ENCODE measurements at places on chromosomes 7 and 10.

GRCh38 chr7:158016180-158017097, 571.2 kb downstream of the PTPRN2 start:
- DNase-seq: no peak

GRCh38 chr10:17143055-17143690, 13.6 kb upstream of the CUBN start:
- no peak for DNase-seq

- no peak for DNase-seq
Measured at GRCh38 chr7:128044064-128044463, 12.8 kb upstream of the LRRC4 start.

- DNase-seq: no peak
Measured at GRCh38 chr7:6032641-6033040, 1.5 kb downstream of the ANKRD61 start.

DNA sequence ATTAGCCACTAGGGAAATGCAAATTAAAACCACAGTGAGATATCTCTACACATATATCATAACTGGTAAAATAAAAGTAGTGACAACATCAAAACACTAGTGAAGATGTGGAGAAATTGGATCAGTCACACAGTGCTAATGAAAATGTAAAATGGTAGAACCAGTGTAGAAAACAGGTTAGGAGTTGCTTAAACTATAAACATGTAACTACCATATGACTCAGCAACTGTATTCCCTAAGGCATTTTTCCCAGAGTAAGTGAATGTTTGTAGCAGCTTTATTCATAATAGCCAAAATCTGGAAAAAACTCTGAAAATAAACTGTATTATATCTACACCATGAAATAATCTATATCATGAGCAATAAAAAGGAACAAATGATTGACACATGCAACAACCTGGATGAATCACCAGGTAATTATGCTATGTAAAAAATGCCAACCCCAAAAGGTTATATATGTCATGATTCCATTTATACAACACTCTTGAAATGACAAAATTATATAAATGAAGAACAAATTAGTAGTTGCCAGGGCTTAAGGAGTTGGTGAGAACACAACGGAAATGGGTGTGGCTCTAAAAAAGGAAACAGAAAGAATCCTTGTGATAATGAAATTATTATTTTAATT, 22.8 kb downstream of the SLC25A40 start:
- DNase-seq: no peak

DNA sequence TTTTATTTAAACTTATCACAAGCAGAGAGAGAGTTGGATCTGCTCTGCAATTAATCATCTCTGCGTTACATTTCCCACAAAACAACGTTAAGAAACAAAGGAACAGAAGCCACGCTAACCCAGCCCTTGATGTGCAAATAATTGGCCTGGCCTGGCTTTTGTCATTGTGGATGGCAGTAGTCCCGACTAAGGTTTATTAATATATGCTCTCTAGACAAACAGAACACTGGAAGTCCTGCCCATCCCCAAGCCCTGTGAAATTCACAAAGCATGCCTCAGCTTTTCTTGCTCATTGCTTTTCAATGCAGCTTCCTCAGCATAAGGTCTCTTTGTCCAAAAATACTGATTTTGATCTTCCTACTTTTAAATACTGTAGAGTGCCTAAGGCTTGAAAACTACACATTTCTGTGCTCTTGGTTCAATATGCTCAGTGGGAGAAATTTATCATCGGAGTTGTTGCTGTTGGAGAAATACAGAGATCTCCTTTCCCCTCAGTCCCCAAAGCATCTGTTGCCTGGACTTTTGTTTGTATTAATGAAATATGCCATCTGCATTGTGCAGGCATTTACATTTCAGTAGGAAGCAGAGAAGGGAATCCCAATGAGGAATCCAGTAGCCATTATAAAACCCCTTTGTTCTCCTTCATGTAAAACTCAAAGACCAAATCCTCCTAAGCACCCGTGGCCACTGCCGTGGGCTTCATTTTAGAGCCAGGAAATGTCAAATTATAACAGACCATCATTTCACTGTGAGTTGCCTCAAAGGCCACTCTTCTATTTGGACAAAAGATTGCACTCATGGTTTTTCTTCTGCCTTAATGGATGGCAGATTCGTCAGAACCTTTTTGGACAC, 61.1 kb downstream of the SORCS1 start:
- no peak for DNase-seq

GRCh38 chr7:142459551-142459963, 201.7 kb upstream of the PRSS58 start:
- peak; percentile 36 for DNase-seq

- no peak for DNase-seq
Measured at GRCh38 chr7:43398831-43399230, 184.1 kb upstream of the STK17A start.

DNA sequence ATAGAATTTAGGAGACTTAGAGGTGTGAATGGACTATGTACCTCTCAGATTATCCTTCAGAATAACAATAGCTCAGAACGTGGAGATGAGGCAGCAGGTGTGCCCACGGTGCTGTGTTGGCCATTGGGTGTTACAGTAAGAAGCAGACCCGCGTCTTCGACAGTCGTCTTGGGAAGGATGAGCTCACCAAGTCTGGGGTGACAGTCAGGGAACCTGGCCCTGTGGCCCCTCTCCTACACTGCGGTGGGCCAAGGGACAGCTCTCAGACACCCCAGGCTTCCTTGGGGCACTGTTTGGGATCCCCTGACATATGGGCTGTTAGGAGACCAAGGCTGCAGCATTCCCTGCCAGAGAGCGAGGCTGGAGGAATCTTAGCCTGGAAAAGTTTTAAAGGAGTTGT, 88.5 kb downstream of the ACTR3B start:
- DNase-seq: no peak

- no peak for DNase-seq
Measured at GRCh38 chr7:133950855-133951254, 176.3 kb upstream of the LRGUK start.

- DNase-seq: peak; percentile 6
Measured at GRCh38 chr7:105691082-105691679, 109.9 kb upstream of the EFCAB10 start.

DNA sequence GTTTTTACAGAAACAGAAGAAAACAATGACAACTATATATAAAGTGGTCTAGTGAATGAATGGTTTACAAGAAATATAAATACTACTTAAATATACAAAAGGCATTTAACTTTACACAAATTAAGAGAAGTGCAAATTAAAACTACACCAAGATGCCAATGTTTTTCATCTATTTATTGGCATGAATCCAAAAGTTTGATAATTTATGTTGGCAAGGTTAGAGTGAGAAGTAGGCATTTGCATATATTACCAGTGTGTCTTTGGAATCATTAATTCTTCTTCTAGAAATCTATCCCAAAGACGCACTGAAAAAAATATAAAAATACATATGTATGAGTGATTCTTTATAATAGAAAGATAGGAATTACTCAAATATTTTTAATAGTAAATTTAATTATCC, 457.4 kb downstream of the MDFIC start:
- DNase-seq: no peak

DNA sequence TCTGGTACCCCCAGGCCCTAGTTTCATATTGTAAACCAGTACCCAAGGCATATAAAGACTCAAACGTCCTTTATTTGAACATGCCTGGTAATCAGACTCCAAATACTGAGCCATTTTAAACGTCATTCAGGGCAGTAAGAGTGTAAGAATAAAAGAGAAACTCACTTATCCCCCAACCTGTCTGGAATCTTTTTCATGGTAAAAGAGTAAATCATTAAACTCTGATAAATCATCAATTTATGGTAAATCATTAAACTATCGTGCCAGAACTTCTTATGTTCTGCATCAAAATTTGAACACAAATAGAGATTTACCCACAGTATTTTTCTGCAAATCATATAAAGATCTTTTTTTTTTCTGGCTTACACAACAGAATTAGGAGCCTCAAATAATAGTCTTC, 734.3 kb upstream of the POT1 start:
- DNase-seq: peak; percentile 52

DNA sequence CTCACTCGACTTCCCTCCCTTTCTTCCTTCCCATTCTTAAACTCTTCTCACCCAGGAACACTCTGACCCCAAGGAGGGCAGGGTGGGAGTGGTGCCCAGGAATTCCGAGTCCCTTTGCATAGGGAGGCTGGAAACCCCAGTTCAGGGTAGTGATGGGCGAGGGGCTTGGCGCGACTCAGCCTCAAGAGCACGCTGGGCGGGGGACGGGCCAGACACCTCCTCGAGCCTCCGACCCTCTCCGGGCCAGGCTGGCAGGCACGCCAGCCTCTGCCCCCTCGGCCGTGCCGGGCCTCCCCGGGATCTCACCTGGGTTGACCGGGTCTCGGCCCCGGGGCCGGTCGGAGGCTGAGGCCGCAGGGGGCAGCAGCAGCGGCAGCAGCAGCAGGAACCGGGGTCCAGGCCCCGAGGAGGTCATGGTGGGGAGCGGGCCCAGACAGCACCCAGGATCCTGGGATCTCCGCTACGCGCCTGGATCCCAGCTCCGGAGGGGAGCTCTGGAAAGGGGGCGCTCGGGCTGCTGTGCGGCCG, 457 bp downstream of the PLOD3 start:
- DNase-seq: no peak

DNA sequence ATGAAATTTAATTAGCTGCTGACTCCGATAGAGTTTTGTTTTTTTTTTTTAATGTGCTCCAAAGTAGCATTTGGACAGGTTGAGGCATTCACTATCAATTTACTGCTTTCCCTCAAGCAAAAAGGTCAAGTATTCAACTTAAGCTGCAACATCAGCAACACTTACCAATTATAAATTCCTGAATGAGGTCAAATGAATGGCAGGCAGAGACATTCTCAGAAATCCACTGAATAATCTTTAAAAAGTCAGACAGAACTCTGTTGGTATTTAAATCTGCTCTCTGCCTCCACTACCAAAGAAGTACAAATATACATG, 62.8 kb downstream of the GSAP start:
- DNase-seq: no peak

- DNase-seq: no peak
Measured at GRCh38 chr10:72110673-72111401, 22.5 kb upstream of the SPOCK2 start.

- no peak for DNase-seq
Measured at GRCh38 chr7:107961405-107961804, 41.6 kb downstream of the LAMB1 start.

- no peak for DNase-seq
Measured at GRCh38 chr10:101724446-101724845, 29.5 kb upstream of the FBXW4 start.

DNA sequence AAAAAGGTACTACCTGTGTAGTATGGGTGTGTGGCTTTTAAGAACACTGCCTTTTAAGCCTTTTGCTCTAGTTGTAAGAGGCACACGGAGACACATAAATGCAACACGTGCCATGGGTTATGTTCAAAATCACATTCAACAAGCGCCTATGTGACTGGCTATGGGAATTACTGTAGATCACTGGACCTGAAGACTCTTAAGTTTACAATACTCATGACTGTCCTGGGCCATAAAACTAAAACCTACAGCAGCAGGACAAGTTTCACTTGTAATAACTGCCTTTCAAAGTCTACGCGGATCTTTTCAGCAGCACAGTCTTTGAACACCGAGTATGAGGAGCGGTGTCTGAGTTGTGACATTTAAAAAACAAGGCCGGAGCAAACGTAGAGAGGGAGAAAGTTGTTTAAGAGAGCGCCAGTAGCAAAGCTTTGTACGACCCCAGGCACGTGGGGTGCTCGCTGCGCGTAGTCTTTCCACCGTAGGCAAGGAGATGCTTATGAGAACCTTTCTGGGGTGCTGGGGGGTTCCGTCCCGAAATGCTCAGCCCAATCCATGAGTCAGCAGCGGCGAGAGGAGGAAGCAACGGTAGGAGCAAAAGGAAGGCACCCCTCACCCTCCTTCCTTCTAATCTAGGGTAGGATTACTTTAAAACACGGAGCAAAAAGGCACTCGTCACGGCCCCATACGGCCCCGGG, 662 bp downstream of the DNAJC2 start:
- peak; percentile 49 for DNase-seq

DNA sequence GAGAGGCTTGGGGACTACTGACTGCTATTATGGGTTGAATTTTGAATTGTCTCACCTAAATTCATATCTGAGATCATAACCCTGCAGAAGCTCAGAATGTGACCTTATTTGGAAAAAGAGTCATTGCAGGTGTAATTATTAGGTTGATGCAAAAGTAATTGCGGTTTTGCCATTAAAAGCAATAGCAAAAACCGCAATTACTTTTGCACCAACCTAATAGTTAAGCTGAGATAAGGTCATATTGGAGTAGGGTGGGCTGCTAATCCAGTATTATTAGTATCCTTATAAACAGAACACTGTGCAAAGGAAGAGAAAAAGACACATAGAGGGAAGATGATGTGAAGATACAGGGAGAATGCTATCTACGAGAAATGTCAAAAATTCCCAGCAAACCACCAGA, 82.3 kb downstream of the AOAH start:
- no peak for DNase-seq

DNA sequence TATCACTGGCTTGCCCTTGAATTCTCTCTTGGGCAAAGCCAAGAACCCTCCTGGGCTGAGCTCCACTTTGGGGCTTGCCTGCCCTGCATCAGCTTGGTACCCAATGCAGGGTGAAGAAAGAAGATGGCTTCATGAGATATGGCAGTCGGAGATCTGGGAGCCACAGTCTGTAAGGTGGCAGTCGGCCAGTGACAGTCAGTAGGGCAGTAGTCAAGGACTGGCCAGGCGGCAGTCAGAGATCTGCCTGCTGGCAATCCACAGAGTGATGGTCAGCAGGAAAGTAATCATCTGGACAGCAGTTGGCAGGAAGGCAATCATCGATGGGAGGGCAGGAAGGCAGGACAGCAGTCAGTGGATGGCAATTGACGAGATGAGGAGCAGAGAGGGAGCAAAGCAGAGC, 32.6 kb upstream of the CNNM1 start:
- no peak for DNase-seq

DNA sequence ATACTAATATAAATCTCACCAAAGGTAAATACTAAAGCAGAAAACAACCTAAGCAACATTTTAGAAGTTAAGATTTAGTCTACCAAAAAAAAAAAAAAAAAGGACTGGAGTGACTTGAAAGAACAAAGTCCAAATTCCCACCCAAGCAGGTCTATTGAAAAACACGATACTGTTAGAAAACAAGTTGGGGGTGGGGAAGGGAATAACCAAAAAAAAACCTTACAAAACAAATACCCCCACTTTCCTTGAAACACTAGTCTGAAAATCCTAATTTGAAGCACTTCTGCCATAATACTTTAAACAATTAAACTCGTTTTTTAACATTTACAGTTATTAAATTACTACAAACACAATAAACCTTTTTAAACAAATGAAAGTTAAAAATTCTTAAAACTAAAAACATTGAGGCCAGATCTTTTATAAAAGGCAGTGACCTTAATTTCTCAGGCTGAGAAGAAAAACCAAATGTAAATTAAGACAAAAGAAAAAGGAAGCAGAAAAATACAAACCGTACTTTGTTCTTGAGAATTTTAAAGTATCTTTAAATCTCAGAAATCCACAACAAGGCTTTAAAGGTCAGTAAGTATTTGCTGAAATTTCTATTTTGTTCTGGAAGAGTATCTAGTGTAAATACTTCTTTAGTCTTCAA, 135.1 kb downstream of the NRBF2 start:
- DNase-seq: peak; percentile 39

GRCh38 chr10:4028854-4029583, 244.0 kb upstream of the KLF6 start:
- DNase-seq: no peak
